ENCODE measurements at places on chromosomes 2 and 18.

- no peak for ATAC-seq
These were observed 141.0 kb downstream of the NR4A2 start for GRCh38 chr2:156191527-156191926.

- no peak for ATAC-seq
These were observed 57.5 kb downstream of the DTNA start for GRCh38 chr18:34767601-34768027.

DNA sequence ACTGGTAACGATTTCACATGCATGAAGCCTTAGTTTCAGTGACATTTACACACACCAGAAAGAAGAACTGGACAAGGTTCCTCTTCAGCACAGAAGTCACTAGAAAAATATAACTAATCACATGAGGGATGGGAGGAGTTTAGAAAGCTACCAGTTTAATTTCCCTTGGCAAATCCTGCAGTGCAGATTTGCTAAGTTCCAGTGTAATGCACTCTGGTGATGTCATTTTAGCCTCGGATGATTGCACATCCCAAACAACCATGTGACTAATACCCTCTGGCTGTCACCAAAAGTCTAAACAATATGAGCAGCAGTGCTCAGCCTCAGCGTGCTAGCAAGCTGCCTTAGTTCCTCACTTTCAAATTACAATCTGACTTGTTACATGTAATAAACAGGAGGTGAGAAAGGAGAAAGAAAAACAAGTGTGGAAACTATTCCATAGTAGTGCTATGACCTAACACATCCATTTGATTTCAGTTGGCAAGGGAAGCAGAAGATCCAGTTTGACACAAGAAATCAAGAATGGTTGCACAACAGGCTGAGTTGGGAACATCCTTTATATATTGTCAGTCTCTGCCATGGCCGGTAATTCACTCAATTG lies 35.3 kb upstream of the PPP1CB start:
- ATAC-seq, result peak; percentile 92

GRCh38 chr2:145541028-145541427 lies 1021.1 kb upstream of the ZEB2 start:
- no peak for ATAC-seq

GRCh38 chr18:74631623-74632350 lies 34.1 kb downstream of the ZNF407 start:
- no peak for ATAC-seq

DNA sequence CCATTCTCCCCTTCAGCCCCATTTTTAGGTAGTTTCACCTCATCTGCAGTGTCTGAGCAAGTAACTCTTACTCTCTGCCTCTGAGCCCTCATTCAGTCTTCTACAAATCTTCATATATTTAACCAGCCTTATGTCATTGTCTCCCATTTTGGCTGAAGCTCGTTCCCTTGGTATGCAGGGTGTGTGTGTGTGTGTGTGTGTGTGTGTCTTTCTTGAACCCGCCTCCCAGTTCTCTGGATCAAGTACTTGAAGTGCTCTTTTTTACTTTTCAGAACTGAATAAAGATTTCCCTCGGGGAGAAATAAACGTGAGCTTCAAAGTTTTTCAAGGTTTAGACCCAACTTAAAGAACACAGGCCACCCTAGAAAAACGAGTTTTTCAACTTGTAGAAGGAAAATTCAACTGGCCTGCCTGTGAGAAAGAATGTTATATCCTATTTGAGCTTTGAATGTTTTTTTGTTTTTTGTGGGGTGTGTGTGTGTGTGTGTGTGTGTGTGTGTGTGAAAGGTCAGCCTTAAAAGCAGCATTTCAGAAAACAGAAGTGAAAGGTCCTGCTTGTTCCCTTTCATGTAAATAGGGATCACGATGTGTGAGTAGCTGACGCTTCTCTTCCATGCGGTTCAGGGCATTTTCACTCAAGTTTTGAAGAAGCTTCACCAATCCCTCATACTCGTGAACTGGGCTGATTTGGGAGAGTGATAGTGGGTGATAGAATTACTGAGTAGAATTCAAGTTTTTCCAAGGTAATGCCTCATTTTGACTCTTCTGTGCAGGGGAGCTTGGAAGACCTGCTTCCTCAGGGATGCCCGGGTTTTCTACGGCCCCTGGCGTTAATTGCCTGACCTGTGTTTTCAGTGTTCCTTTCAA lies 50.6 kb upstream of the EML6 start:
- no peak for ATAC-seq

DNA sequence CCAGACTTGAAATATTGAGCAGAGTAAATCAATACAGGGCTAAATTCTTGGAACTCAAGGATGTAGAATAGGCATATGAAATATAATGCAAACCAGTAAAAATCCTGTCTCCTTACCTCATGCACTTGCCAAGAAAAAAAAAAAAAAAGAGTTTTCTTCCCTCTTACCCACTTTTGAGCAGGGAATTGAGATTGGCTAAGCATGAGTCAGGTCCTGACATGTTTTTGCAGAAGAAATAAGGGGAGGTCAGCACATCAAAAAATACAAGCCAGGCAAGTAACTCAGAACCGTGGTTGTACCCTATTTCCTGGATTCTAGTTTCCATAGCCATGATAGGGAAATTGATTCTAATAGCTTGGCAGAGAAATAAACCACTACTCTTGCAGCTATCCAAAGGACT lies 1526.7 kb downstream of the LRP1B start:
- ATAC-seq, result no peak

DNA sequence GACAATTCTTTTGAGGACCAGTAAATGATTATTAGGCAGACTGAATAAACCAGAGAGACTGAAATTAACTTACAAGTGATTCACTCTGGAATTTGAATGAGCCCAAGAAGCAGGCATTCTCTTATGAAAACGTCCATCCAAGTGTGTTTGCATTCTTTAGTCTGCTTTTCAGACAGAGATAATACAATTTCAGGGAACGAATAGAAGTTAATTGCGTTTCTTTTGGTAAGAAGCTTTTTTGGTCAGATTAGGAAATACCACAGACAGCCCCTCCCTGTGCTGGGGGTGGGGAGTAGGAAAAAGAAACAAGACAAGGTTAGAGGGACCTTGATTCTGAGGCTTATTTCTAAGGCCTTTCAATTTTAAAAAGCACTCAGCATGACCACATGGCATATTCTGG lies 874.4 kb downstream of the SUCLG1 start:
- ATAC-seq, result peak; percentile 44

GRCh38 chr18:23356424-23356823 lies 96.7 kb upstream of the RIOK3 start:
- no peak for ATAC-seq

- peak; percentile 70 for ATAC-seq
These were observed 125.0 kb upstream of the CD226 start for GRCh38 chr18:70072678-70073077.

- no peak for ATAC-seq
These were observed 144.2 kb downstream of the WDR7 start for GRCh38 chr18:56795381-56795780.

DNA sequence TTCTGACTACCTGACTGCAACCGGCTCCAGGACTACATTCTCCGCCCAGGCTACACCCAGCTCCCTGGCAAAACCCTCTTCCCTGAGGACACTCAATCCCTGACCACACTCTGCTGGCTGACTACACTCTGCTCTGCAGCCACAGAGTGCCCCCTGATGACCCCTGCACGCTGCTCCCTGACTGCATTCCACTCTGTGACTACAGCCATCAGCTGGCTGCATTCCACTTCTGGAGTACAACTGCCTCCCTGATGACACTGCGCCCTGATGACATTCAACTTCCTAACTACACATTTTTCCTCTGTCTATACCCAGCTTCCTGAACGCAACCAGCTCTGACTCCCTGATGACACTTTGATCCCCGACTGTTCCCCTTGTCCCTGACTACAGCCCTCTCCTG lies 71.3 kb upstream of the NRXN1 start:
- ATAC-seq, result no peak

DNA sequence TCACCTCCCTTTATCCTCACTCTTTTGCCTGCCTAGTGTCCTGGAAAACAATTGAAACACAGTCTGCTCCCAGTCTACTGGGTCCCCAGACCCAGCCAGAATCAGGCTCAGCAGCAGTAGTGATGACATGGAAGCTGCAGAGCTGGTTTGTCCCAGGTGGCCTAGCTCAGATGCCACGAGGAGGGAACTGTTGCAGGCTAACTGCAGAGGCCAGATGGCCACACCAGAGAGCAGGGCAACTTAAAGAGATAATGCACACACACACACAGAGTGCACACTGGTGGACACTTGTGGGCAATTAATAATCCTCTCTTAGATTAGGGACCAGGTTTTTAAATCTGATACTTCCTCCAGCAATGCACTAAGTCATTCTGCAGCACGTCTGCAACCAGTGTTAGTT lies 42.4 kb downstream of the GYPC start:
- ATAC-seq, result no peak

DNA sequence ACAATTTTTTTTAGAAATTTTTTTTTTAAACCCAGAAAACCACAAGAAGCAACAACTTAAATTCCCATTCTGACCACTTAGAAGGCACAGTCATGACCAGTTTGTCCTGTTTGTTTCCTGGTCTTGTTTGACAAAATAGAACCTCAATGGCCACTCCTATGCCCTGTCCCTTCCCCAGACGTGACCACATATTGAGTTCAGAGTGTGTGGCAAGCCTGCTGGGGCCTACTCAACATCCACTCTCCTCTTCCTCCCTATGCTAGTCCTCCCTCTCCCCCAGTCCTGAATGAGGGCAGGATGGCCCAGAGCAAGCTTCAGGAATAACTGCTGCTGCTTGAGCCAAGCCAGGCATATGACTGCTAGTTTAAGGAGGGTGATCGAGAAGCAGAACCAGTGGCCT lies 89.6 kb downstream of the PRELID3A start:
- no peak for ATAC-seq

GRCh38 chr2:48991415-48992131 lies 162.7 kb downstream of the FSHR start:
- ATAC-seq, result no peak

- no peak for ATAC-seq
These were observed 71.5 kb downstream of the MEX3C start for GRCh38 chr18:51125976-51126375.

DNA sequence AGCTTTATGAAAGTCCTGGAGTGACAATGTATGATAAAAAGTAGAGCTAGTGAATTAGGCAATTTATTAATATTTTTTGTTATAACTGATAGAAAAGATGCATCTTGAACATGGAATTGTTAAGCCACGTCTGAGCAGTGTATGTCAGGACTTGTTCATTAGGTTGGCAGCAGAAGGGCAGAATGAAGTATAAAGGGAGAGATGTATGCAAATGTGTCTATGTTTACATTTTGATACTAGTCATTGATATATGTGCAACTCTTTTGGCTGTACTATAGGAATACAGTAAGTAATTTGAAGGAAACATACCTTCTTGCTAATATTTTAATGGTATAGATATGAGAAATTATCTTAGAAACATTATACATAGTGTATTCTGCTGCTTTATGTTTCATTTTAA lies 49.0 kb upstream of the TMEM247 start:
- no peak for ATAC-seq

- ATAC-seq, result no peak
These were observed 32.9 kb upstream of the ALK start for GRCh38 chr2:29954316-29954715.

DNA sequence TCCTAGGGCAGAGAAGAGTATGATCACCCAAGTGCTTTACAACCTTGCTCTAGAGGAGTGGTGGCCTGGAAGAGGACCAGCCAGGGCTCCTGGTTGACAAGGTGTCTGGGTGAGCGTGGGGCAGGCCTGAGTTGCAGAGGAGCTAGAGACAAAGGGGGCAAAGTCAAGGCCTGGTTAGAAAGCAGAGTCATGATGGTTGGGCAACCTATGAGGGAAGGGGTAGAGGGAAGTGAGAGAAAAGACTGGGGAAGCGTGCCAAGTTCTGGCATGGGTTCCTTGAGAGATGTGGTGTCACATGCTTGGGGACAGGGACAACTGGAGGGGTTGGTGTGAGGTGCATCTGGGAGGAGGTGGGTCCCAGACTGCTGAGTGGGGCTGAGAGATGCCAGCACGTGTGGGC lies 13.5 kb downstream of the ZFP36L2 start:
- no peak for ATAC-seq

All from SK-N-SH treated with all-trans-retinoic acid at 6 μM for 48 hours (cell line).